ENCODE measurements at places on chromosomes 3 and 15. TPM values are rescaled to one million over a fixed set of nuclear protein-coding genes. Genes with fewer than 3 reads are reported as not detected.

GRCh38 chr3:151940481-151940880 lies 67.0 kb downstream of the SUCNR1 start:
- no peak for DNase-seq

The SLC30A4 gene
- 7.7 TPM for polyA plus RNA-seq

The HRG gene
- polyA plus RNA-seq: 0.09 TPM

DNA sequence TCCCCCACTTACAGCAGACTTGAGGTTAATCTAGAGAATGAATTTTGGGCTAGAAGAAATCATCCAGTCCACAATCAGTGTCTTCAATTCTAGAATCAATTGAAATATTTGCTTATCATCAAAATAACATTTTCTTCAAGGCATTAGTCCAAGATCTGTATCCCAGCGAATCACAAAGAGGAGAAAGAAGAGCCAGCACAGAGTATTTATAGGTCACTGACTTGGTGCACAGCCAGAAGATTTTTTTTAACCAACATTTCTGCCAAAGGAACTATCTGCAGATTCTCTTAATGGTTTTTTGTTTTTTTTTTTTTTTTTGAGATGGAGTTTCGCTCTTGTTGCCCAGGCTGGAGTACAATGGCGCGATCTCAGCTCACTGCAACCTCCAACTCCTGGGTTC lies 178.2 kb downstream of the TNIK start:
- DNase-seq: peak; percentile 81

DNA sequence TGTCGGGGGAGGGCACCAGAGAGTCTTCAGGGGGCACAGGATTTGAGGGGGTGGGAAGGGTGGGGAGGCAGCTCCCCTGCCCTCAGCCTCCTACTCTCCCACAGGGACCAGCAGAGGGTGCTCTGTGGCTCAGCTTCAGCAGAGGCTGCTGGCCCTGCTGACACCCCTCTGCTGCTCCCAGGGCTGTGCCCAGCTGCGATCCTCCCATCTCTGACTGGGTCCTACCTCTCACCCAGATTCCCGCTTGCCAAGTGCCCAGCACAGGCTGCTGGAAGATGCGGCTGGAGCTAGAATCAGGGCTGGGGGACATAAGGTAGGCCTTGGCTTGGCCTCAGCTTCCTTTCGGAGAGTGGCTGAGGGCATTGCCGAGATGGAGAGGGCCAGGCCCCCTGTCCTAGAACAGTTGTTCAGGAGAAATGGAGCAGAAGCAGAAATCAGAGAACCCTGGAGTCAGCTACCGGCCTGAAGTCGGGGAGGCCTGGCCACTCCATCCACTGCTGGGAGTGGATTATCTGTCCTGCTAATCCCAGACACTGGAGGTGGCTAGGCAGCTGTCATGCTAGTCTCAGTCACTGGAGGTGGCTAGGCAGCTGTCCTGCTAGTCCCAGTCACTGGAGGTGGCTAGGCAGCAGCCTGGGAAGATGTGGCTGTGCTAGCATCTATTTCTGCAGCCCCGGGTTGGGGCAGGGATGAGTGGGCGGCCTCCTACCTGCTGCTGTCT lies 3.9 kb downstream of the GRM2 start:
- DNase-seq: no peak

GRCh38 chr15:70522323-70522966 lies 240.9 kb downstream of the UACA start:
- DNase-seq: no peak

- DNase-seq: no peak
These were observed 276.5 kb upstream of the KCNMB2 start for GRCh38 chr3:178259703-178260102.

The GNAT1 gene
- not detected for polyA plus RNA-seq

GRCh38 chr15:49270541-49271421 lies 100.7 kb downstream of the GALK2 start:
- DNase-seq: no peak

DNA sequence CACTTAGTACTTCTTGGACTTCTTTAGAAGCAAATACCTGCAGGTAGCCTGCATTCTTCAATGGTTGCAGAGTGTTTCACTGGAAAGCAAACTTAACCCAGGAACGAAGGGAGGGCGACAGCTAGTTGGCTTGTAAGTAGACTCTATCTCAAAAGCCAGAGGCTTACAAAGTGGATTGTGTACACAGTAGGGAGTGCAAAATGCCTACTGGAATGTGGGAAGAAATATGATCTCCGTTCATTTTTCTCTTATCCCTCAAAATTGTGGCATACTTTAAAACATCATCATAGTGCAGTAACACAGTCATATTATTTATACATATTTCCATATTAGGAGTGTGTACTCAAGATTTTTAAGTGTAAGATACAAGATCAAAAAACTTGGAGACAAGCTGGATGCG lies 155.7 kb downstream of the LIPC start:
- no peak for DNase-seq

The DISP2 gene
- polyA plus RNA-seq: 1.4 TPM

DNA sequence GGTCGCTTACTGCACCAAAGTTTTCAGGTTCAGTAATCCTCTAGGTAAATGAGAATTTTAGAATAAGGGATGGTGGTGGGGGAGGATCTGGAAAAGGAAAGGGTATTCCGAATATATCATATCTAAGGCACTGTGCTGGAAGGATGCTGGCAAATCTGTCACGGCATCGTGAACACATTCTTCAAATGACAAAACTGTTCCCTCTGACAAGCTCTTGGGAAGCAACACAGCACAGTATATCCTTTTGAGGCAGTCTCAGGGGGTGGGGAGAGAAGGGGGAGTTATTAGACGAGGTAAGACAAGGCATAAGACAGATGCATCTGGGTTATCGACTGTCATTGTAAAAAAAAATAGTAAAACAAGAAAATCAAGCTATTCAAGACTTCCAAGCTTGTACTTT lies 289.6 kb upstream of the LRRN1 start:
- no peak for DNase-seq

DNA sequence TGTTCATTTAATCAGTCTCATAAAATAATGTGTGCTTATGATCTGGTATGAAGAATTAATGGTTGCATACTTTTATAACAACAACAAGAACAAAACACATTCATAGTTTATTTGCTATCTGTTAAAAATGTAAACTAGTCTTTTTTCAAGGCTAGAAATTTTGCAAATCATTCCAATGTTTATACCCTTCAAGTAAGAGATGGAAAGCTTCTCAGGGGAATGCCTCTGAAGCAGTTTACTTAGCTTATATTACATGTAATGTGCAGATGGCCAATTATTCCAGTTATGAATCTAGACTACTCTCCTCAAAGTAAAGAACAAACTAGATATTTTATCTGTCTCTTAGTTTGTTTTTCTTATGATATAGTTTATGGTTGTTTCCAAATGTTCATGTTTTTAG lies 575.4 kb downstream of the NAALADL2 start:
- no peak for DNase-seq

The FBN1 gene
- polyA plus RNA-seq: 83.8 TPM

DNA sequence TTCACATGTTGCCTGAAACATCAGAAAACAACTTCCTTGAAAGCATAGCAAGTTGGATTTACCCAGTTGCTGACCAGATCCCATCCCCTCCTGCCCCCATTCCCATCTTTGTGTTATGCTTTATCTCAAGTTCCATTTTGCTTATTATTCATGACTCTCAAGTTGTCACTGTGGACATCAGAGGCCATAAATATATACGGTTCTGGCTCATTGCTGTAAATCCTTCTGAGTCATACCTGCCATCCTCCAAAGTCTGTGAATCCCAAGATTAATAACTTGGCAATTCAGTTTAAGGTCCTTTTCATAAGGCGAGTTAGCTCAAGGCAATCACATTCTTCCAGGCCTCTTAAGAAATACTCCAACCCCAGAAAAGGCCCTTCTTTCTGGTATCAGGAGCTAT lies 126.2 kb upstream of the C2CD4B start:
- no peak for DNase-seq

GRCh38 chr3:133206921-133207320 lies 168.7 kb downstream of the TMEM108 start:
- no peak for DNase-seq

The ARPP19 gene
- 112 TPM for polyA plus RNA-seq

The AGTR1 gene
- polyA plus RNA-seq: 22.3 TPM

DNA sequence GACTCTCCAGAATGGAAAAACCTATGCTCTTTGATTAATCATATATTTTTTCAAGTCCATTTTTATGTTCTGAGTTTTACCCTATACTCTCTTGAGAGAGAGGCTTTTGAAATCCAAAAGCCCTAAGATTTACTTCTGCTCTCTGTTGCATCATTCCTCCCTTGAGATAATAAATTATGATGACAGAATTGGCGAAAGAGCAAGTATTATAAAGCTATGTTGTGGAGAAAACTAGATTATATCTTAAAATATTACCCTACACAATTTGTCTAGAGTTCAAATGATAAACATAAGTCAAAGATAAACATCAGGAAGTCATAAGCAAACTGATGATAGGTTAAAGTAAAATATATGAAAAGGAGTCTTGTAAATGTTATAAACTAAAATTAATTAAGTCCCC lies 293.4 kb upstream of the MME start:
- peak; percentile 40 for DNase-seq

DNA sequence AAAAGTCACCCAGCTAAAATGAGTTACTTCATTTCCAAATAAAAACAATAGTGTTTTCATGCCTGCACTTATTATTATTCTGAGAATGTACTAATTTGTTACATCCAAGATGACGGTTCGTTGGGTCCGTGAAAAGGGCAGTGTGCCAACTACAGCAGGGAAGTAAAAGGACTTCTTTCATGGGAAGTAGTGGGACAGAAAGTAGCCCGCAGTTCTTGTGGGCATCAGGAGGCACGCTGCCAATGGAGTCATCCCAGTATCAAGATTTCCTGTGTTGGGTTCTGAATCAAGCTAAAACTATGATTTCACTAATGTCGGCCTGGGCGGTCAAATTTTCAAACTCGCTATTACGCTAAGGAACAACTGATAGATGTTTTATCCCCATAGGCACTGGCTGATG lies 254.5 kb upstream of the SOX2 start:
- no peak for DNase-seq

The FANCD2 gene
- polyA plus RNA-seq: 15.5 TPM

GRCh38 chr3:15102836-15103235 lies 3.9 kb upstream of the RBSN start:
- no peak for DNase-seq

DNA sequence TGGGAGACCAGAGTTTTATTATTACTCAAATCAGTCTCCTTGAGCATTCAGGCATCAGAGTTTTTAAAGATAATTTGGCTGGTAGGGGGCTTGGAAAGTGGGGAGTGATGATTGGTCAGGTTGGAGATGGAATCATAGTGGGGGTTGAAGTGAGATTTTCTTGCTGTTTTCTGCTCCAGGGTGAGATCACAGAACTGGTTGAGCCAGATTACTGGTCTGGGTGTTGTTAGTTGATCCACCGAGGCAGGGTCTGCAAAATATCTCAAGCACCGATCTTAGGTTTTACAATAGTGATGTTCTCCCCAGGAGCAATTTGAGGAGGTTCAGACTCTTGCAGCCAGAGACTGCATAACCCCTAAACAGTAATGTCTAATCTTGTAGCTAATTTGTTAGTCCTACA lies 141.0 kb downstream of the OTOL1 start:
- DNase-seq: no peak

The WDR72 gene
- 3.6 TPM for polyA plus RNA-seq

The ZNF654 gene
- polyA plus RNA-seq: 25.9 TPM

DNA sequence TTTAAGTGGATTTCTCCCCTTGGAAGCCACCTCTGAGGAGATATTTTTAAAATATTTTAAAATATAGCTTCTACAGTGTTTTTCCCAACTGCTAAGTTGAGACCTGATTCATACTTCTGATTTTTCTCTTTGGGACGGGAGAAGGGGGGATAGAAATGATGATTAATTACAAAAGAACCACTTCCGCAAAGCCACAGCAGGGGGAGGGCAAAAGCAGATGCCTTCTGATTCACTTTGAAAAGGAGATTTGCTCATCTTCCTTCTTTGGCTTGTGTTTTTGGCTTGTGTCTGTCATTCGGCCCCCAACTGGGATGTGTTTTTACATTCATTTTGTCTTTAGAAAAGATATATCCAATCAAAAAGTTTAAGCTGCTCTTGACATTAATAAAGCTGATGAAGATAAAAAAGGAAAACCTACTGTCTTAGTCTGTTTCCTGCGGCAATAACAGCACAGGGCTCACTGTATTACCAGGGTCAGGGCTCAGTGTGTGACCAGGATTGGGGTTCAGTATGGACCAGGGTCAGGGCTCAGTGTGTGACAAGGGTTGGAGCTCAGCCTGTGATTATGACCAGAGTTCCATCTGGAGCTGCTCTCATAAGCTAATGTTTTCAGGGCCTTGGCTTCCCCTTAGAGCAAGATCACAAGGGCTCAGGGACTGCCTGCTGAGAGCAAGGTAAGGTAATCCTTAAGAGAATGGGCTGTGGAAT lies 223.2 kb downstream of the MTHFS start:
- DNase-seq: no peak

DNA sequence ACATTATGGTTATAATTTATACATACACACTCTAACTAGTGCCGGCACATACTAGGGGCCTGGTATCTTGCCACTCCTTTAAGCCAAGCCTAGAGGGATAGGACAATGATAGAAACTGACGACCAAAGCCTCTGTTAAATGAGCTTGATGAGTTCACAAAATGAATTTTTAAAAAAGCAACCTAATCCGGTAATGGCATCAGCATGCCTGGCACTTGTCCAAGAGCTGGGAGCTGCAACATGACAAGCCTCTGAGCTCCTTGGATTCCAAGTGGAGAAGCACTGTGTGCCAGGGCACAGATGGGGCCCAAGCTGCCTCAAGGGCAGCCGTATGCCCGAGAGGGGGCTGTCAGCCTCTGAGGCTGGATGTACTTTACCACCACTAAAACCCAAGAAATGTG lies 9.7 kb downstream of the ETV5 start:
- no peak for DNase-seq

GRCh38 chr3:133535971-133536881 lies 37.3 kb upstream of the CDV3 start:
- peak; percentile 70 for DNase-seq

DNA sequence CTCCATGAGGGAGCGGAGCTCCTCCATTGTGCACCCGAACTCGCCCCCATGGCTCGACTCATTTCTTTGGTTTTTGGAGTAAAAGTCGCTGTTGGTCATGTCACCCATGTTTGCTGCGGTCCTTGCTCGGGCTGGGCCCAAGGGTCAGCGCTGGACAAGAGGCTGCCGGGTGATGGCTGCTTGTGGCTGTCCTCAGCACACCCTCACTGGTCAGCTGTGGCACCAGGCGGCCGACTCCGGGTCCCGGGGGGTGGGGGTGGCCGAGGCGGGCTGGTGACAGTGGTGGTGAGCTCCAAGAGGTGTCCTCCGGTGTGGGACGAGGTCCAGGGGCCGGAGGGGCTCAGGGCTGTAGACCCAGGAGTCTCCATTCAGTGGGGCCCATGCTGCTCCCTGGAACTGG lies 56.0 kb downstream of the ATP2B2 start:
- no peak for DNase-seq

DNA sequence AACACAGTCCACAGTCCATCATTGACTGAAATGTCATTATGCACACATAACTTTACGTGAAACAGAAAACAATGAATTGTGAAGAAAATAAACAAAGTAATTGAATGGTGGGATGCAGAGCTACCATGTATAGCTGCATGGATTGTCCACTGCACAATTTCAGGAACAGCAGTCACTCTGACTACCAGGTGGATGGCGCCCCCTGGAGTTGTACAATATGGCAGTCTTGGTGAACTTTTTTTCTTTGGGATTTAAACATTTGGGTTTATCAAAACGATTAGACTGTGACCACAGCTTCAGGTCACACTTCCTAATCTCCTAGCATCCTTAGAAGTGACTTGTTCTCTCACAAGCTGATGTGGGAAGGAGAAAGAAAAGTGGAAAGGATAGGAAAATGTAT lies 48.9 kb upstream of the TCF12 start:
- DNase-seq: no peak

- DNase-seq: no peak
These were observed 1.5 kb upstream of the SH3GL3 start for GRCh38 chr15:83445643-83446042.
